ENCODE measurements at places on chromosomes 1 and 21.

DNA sequence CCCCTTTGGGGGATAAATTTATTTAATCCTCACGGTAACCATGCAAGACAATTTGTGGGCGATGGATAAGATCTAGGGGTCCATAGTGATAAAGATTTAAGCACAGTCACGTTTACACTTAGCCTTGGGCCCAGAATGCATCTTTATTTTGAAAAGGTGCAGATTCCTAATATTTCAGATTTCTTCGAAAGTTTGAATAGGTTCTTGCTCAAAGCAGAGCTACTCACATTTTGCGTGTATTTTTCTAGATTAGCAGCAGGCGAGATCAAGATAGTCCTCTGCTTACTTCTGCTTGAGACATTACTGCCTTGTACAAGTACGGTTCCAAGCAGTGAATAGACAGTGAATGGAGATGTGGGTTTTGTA lies 647 bp downstream of the TSEN15 start:
- DNase-seq: no peak
- peaks cover 3% of the 10 kb centered on the region for H3K36me3 ChIP-seq
- H3K27ac ChIP-seq: peak overlapping the region; percentile 61

DNA sequence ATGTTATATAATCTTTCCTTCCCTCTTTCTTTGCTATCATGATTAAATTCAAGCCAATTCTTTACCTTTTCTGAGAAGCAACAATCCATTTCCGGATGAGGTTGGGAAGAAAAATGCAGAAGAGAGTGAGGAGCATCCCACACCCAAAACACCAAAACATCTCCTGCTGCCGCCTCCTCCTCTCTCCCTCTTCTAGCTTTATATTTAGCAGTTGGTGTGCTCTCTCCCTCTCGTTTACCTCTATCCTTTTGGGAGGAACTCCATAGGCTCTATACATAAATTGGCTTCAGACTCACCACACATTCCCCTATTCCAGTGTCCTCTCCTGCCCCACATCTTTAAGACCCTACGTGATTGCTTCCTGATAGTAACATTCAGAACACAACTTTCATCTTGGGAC lies 332.2 kb upstream of the PLXNA2 start:
- no peak for DNase-seq
- no peaks in the 10 kb centered on the region for H3K4me1 ChIP-seq
- H3K27me3 ChIP-seq: no peaks in the 10 kb centered on the region
- no peak overlapping the region for H3K4me3 ChIP-seq
- no peaks in the 10 kb centered on the region for H3K36me3 ChIP-seq
- H3K27ac ChIP-seq: no peak overlapping the region

DNA sequence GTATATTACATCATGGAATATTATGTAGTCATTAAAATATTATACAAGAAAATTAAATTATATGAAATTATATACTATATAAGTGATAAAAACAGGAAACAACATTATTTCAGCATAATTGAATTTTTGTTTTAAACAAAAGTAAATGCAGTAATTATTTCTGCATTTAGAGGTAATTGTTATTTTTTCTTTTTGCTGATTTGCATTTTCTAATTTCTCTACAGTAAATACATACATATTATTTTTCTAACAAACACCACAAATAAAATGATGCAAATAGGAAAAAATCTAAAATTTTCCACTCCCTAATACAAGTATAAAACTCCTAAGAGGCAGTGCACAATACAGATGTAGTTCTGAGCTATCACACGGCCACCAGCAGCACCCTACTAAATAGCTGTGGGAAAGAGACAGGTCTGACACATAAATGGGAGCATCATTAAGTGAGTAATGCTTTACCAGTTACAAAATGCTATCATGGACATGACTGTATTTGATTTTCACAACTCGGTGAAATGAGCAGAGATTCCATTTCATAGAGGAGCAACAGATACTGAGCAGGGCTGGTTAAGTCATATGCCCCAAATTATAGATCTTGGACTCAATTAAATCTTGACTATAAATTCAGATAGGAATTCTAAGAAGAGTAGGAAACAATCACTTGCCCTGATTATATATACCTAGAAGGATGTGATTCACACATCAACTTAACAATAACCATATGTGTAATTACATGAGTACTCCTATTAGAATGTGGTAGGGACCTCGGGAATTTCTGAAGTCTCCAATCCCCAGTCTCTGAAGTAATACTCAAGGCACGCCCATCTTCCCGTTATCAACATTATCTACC lies 49.0 kb downstream of the NRIP1 start:
- H3K27ac ChIP-seq: no peak overlapping the region
- H3K36me3 ChIP-seq: no peaks in the 10 kb centered on the region
- DNase-seq: no peak
- H3K4me3 ChIP-seq: no peak overlapping the region
- H3K4me1 ChIP-seq: no peaks in the 10 kb centered on the region

GRCh38 chr21:38179511-38179910 lies 77.3 kb upstream of the KCNJ15 start:
- H3K27ac ChIP-seq: no peak overlapping the region
- no peak overlapping the region for H3K4me3 ChIP-seq
- no peak for DNase-seq
- H3K27me3 ChIP-seq: no peaks in the 10 kb centered on the region

GRCh38 chr21:29182691-29183092 lies 52.2 kb downstream of the MAP3K7CL start:
- H3K27me3 ChIP-seq: no peaks in the 10 kb centered on the region
- H3K4me1 ChIP-seq: no peaks in the 10 kb centered on the region
- H3K4me3 ChIP-seq: no peak overlapping the region
- H3K36me3 ChIP-seq: no peaks in the 10 kb centered on the region
- DNase-seq: no peak

DNA sequence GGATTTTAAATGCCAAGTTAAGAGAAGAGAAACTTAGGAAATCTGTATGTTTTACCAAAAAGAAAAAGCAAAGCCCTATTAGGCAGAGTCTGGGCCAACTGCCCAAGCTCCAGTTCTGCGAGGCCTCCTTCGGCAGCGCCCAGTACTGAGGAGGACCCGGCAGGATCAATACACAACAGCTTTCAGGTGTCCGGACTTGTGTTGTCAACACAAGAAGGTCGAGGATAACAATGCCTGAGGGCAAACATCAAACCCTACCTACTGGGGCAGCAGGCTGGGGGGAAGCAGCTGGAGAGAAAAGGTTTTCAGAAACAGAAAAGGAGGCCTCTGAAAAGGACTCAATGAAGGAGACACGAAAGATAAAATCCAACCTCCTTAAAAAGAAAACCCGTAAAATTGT lies 98.1 kb upstream of the GJB5 start:
- no peaks in the 10 kb centered on the region for H3K27me3 ChIP-seq
- H3K36me3 ChIP-seq: no peaks in the 10 kb centered on the region
- H3K27ac ChIP-seq: no peak overlapping the region
- no peak overlapping the region for H3K4me3 ChIP-seq

DNA sequence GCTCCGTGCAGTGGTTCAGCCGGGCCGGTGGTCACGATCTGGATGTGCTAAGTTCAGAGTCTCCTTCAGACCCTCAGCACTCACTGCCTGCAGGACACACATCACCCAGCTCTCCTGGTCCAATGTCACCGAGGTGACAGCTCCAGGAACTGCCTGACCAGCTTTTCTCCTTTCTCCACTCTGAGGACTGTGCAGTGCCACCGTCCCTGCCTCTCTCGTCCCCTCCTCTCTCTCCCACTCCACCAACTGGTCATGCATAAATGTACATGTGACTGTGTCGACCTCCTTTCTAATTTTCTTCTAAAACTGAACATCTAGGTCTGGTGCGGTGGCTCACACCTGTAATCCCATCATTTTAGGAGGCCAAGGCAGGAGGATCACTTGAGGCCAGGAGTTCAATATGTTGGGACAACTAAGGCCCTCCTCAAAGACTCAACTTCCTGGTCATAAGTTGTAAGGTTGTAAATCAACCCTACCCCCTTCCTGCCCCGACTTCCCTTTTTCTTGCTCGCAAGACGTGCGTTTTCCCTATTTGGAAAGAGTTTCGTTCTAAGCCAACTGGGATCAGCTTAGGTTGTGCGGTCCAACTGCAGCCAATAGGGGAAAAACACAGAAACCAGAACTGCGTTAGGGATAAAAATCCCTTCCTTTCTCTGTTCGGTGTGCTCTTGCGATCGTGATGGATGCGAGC lies 53.1 kb downstream of the MEGF6 start:
- no peak overlapping the region for H3K4me3 ChIP-seq
- DNase-seq: no peak
- H3K27ac ChIP-seq: no peak overlapping the region
- H3K36me3 ChIP-seq: no peaks in the 10 kb centered on the region
- H3K4me1 ChIP-seq: no peaks in the 10 kb centered on the region

DNA sequence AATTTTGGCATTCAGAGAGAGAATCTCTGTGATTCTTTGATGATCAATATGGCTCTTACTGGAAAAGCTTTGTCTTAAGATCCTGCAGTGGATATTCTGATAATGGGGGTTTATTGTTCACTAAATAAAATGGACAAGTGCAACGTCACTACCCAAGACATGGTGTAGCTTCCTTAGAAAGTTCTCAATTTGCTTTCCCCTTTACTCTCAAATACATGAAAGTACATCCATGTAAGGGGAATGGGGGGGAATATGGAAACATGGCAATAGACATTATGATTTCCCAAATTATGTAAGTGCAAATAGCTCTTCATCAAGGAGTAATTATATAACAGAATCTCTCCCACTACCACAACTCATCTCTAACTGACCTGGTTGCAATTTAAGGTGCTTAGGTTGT lies 126.3 kb upstream of the DPYD start:
- H3K36me3 ChIP-seq: no peaks in the 10 kb centered on the region
- H3K27ac ChIP-seq: no peak overlapping the region
- no peak for DNase-seq

GRCh38 chr1:37084013-37084412 lies 49.7 kb upstream of the GRIK3 start:
- no peak for DNase-seq
- no peaks in the 10 kb centered on the region for H3K27me3 ChIP-seq
- H3K4me1 ChIP-seq: no peaks in the 10 kb centered on the region

DNA sequence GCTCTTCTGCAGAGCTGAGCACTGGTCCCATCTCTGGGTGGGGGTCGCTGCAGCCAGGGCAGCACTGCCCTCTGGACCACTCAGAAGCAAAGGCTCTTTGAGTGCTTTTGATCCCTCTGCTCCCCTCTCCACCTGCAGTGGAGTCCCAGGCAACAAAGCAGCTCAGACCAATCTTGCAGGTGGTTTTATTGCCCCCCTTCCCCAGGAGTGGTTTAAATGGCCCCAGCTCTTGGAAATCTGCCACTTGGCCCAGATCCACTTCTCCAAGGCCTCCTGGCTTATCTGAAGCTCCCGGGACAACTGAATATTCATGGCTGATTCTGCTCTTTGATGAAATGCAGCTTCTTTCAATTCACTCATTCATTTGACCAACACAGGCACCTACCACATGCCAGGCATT lies 2.7 kb downstream of the STUM start:
- H3K4me1 ChIP-seq: peaks cover 22% of the 10 kb centered on the region
- H3K27me3 ChIP-seq: peaks cover 33% of the 10 kb centered on the region
- no peak overlapping the region for H3K27ac ChIP-seq
- no peak for DNase-seq
- H3K36me3 ChIP-seq: no peaks in the 10 kb centered on the region

DNA sequence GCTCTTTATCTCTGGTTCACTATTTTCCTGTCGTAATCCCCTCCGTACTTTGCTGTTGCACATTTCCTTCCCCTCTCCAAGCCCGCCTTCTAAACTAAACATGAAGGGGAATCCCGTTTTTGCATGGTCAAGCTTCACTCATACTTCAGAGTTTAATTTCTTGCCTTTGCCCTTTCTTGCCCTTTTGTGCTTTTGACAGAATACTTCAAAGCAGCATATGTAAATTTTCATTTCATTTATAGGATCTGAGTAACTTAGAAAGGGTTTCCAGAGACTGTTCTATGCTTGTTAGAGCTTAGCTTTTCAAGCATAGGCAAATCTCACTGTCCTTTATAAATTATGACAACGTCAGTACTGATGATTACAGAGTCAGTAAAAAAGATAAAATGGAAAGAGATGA lies 27.7 kb downstream of the SPATA45 start:
- H3K27me3 ChIP-seq: no peaks in the 10 kb centered on the region
- H3K4me1 ChIP-seq: no peaks in the 10 kb centered on the region
- H3K27ac ChIP-seq: no peak overlapping the region
- no peaks in the 10 kb centered on the region for H3K36me3 ChIP-seq

All from effector memory CD4-positive, alpha-beta T cell (primary cell).